Foreskin melanocyte (primary cell): ENCODE measurements at places on chromosomes 3 and 15.

GRCh38 chr3:160384639-160385318, 14.2 kb downstream of the IFT80 start:
- no peak for DNase-seq

- no peak for DNase-seq
Observed at GRCh38 chr3:8938021-8938420, 25.3 kb downstream of the RAD18 start.

DNA sequence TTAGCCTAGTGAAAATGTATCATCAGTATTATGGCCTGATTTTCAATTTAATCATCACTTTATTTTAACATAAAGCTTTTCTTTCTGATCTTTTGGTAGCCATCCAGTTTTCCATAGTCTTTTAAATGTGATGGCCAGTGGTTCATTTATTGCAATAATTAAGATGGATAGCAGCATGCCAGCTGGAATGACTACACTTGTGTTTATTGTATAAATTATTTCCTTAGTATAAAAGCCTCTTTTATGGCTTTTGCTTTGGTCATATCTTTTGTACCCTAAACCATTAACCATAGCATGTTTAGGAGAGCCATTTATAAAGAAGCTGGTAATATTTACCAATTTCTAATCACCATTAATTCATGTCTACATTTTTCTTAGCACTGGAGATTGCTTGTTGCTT, 31.7 kb downstream of the ALCAM start:
- DNase-seq = peak; percentile 83

DNA sequence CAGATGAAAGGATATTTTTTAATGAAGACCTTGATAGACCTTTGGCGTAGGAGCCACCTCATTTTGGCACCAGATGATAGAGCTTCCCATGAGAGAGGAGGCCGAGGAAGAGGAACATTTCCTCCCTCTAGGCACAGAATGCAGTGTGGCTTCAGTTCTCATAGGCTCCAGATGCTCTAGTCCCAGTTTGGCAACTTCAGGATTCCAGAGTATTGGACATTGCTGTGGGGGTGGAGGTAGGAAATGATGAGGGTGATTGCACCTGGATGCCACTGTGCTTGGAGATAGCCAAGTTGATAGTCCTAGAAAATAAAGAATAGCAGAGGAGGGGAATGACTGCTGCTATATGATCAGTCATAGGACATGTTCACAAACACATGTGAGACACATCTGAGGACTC, 58.3 kb upstream of the KY start:
- no peak for DNase-seq

- no peak for DNase-seq
Observed at GRCh38 chr3:7766530-7766929, 735.1 kb upstream of the LMCD1 start.

GRCh38 chr3:71244153-71244825, 339.2 kb downstream of the FOXP1 start:
- DNase-seq = no peak

DNA sequence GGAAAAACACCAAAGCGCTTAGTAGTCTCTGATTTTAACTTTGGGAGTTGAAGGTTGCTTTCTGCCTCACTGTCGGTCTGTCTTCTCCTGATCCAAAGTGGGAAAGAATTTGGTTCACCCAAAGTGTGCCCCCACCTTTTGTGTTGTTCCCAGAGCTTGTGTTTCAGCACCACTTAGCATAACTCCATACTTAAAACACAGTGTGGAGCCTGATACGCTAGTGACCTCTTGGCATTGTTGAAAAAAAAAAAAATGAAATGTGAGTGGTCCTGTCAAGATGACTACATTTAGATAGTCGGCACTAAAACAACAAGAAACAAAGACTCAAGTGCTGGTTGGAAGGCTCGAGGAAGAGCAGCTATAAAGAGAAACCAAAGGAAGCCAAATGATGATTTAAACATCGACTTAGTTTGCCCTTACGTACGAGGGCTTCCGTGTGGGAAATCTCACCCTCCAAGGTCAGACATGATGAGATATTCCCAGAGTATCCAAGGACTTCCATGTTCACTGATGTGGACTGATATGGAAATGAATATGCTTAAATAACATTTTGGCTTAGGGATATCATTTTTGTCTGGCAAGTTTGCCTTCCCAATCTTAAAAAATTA, 178.8 kb downstream of the MEIS2 start:
- DNase-seq = no peak

- DNase-seq = no peak
Observed at GRCh38 chr3:128573707-128574162, 76.9 kb downstream of the RPN1 start.

DNA sequence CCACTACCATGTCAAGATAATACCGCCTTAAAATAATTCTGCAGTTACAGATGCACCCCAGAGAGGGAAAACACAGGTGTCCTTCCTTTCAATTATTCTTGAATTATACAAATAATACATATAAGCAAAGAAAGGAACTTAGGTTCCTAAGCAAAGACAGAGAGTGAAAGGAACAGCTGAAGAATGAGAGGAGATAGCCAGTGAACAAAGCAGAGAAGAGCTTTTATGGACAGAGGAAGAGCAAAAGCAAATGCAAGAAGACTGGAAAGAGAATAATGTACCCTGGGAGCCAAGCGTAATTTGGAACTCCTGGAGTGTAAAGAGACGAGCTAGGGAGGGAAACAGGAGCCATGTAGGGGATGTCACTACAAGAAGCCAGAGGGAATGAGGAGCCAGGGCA, 21.7 kb downstream of the GPR176 start:
- no peak for DNase-seq

DNA sequence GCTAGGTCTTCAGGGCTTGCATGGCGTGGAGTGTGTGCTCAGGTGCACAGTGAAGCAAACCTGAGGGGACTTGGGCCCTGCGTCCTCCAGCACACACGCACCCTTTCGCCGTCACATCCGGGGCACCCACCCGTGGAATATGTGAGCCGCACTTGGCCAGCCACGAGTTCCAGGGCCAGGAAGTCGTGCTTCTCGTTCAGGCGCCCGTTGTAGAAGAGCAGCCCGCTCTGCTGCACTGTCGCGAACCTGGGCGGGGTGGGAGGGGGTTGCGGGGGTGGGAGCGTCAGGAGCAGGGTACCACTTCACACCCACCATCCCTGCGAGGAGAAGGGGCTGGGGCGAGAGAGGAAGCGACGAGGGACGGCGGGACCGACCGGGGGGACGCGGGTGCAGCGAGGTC, 7.1 kb downstream of the CELSR3 start:
- DNase-seq = no peak

DNA sequence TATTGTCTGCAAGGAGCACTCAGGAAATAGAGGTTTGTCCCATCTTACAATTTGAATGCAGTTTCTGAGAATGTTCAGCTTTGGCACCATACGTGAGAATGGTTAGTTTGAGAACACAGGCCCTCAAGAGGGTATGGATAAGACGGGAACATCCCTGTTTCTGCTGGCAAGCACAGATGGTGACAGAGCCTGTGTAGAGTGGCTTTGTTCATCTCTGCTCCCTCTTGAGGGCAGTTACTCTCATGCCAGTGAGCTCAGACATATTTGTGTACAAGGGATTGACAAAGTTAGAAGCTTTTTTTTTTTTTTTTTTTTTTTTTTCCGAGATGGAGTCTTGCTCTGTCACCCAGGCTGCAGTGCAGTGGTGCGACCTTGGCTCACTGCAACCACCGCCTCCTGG, 71.5 kb upstream of the FILIP1L start:
- no peak for DNase-seq

DNA sequence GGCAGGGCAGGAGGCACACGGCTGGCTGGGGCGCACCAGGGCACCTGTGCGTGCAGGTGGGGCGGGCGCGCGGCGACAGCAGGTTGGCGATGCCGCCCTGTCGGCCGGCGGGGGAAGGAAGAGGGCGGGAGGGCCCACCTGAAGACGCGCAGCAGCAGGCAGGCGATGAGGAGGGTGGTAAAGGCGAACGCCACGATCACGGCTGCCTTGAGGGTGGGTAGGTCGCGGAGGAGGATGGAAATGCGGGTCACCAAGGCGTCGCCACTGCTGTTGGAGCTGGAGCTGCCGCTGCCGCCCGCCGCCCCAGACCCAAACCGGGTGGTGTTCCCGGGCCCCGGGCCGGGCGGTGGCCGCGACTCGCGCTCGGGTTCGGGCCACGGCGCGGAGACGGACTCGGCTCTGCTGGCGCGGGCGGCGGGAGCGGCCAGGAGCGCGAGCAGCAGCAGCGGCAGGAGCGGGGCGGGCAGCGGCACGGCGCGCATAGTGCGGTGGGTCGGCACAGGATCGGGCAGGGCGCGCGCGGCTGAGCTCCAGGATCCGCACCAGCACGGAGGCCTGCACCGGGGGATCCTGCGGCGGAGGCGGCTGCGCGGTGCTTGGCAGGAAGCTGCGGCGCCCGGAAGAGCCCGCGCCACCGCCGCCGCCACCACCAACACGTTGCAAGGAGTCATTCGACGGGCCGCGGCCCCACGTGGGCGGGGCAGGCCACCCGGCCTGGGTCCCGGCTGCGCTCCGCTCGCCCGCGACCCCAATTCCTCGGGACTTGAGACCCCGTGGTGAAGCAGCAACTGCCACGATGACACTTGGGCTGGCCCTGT, at the start of gene FAM174B:
Gene FAM174B, minus strand, starts transcription at position 598 of the 818 bp plus-strand sequence.
- no peak for DNase-seq

GRCh38 chr15:90593499-90594158, 63.9 kb downstream of the CRTC3 start:
- no peak for DNase-seq

DNA sequence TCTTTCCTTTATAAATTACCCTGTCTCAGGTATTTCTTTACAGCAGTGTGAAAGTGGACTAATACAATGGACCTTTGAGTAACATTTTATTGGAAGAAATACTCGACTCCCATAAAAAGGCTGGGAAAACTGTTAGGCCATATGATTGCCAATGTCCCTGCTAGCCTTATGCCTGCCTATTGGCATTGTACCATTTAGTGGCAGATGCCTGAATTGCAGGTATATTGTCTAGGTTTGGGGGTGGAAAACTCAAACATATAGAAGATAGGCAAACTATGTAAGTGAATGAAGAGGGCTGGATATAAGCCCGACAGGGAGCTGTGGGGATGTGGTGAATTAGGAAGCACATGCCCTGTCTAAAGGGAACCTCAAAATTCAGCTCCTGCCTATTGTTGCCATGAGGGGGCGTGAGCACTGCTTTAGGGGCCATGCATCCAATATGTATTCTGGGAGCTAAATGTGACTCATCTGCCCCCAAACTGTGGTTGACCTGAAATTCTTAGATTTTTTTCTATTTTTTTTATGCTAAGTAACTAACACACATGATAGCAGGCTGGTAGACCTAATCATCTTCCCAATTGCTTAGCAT, 65.2 kb upstream of the TRA2B start:
- DNase-seq = peak; percentile 24

GRCh38 chr3:138942861-138943623, 3.9 kb downstream of the FOXL2 start:
- DNase-seq = no peak

DNA sequence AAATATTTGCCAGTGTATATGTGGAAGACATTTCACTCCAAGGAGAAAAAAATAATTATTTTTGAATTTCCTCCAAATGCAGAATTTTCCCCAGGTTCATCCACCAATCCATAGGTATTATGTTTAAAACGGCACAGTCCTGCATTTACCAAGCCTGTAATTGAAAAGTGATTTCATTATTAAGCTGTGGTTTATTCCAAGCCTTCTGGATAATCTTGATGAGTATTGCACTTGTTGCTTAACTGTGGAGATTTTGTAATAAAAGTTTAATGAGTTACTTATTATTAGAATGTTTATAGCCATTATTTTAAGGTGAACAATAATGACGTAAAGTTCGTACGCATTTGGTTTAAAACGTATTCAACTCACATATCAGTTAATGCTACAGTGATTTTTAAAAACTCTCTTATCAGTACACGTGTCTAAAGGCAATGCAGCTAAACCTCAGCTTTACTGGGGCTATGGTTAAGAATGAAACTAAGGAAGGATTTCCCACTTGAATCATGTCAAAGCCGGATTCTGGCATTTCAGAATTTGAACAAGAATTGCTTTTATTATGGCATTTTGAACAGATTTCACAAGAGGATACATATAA, 283.9 kb downstream of the MECOM start:
- no peak for DNase-seq

- DNase-seq = no peak
Observed at GRCh38 chr3:102089239-102089638, 239.9 kb downstream of the NFKBIZ start.

DNA sequence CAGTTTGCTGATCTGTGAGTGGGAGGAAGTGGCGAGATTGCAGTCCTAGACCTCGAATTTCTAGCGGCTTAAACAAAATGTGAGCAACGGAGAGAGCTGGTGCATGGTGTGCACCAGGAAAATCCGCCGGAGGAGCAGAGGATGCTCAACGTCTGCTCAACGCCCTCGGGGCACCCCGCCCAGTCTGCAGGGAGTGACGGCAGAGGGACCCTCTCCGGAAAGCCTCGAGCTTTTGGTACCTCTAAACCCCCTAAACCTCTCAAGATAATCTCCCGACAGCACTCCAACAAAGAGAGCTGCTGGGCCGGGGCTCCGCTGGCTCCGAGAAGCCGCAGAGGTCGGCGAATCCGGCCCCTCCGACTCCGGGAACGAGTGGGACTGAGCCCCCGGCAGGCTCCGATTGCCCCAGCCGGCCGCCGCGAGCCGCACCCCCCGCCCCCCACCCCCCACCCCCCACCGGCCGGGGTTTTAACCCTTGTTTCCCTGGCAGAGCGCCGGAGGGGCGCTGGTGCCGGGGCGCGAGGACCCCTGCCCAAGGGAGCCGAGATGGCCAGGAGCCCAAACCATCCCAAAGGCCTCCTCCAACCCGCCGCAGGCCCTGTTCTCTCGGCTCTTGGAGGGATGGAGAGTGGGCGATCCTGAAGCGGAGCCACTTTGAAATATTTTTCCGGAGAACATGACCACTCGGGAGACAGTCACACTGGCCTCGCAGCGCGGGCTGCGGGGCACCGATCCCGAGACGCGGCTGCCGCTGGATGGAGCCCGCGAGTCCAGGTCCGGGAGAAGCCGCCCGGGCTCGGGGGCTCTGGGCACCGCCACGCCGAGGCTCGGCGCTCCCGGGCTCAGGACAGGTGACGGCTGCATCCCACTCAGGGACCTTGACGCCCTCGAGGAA, 1.5 kb downstream of the MEGF11 start:
- DNase-seq = no peak

DNA sequence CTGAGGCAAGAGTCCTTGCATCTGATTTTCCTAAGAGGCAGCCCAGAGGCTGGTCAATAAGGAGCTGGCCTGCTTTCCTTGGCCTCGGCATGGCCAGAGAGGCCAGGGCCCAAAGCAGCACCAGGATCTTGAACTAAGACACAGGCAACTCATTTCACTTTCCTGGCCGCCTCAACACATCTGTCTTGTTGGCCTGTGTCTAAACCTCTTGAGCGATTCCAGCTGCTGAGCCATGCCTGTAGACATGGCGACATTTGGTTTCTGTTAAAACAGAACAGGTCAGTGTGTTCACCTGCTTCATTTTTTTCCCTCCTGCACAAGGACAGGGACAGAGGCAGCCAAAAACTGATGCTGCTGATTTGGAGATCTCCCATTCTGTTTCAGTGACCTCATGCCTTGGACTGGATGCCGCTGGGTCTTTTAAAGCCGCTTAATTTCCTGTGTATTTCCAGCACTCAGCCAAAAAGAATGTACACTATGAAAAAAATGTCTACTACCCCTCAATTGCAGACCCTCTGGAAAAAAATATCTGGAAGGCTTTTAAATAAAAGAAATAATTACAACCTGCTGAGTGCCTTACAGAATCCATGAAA, 266.6 kb upstream of the ICE2 start:
- no peak for DNase-seq
